ENCODE measurements at places on chromosomes 2 and 18. TPM values are rescaled to one million over a fixed set of nuclear protein-coding genes. Genes with fewer than 3 reads are reported as not detected.

- no peak overlapping the region for H3K4me3 ChIP-seq
- no peaks in the 10 kb centered on the region for H3K36me3 ChIP-seq
Observed at GRCh38 chr2:70499253-70499652, 54.4 kb downstream of the TGFA start.

Gene ICOS
- not detected for total RNA-seq

DNA sequence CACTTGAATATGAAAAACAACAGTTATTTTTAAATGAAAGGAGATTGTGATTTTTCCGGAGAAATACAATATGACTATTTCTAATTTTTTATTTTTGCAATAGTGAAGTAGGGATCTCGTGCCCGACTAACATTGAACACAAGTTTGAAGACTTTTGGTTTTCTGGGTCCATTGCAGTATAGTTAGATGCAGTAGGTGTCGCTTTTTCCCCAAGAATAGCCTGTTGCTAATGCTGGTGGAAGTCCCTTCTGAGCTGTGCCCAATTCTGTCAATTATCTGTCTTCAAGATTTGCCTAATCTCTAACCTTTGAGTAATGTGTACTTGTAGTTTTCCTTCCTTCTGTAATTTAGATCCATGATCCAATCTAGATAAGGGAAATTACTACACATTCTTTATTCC lies 36.5 kb downstream of the SEMA4F start:
- DNase-seq, result no peak
- peaks cover 8% of the 10 kb centered on the region for H3K4me1 ChIP-seq
- no peaks in the 10 kb centered on the region for H3K36me3 ChIP-seq
- no peak overlapping the region for H3K27ac ChIP-seq

DNA sequence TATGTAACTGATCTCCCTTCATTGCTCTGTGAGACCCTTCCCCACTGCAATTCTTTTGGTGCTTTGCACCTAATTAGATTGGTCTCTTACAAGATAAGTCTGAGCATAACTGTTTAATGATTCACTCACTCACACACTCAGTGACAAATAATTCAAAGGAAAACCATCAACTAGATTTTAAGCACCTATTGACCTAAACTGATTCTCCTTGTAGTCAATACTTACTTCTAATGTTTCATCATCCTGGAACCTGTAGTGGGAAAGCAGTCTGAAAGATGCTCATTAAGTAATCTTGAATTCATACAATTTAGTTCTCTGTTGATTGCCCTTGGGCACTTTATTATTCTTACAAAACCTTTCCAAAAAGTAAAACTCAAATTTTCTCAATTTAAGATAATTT lies 74.3 kb upstream of the COL5A2 start:
- no peak overlapping the region for H3K27ac ChIP-seq
- H3K27me3 ChIP-seq, result no peaks in the 10 kb centered on the region
- H3K4me3 ChIP-seq, result no peak overlapping the region

- no peak for DNase-seq
- no peaks in the 10 kb centered on the region for H3K36me3 ChIP-seq
- H3K4me1 ChIP-seq, result peaks cover 7% of the 10 kb centered on the region
- peaks cover 2% of the 10 kb centered on the region for H3K27me3 ChIP-seq
- no peak overlapping the region for H3K27ac ChIP-seq
Observed at GRCh38 chr2:120809151-120809550, 73.5 kb downstream of the GLI2 start.

DNA sequence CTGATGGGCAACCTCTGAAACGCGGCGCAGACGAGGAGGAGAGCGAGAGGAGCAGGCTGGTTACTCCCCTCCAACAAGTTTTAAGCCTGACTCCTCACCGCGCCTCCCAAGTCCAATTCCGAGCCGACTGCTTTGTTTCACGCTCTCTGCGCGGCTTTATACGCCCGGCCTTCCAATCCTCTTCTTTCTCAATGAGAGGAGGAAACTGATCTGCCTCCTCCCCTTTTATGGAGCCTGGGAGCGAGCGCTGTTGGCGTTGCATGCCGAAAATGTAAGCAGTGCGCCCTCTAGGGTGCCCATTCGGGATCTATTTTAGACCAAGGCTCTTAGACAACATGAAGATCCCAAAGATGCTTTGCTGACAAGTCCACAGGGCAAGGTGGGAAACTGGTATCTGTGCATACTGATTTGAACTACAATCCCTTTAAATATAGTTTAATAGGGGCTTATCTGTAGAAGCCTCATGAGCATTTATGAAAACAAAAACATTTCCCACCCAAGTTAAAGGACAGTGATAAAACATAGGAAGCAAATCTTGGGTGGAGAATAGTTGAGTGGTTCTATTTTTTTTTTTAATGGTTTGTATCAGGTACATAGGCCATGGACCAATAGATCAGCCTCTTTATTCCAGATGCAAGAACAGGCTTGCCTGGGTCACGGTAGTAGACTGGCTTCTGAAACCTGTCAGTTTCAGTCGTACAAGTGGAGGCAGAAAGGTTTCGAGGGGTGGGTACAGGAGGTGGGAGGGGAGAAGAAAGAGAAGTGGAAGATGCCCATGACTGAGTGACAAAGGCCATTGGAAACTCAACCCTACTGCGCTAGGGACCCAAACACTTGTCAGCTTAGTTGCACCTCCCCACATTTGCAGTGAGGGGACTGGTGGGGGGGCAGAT lies at the start of gene RND3:
TSS of gene RND3 (minus strand) at position 131 of the 893 bp plus-strand sequence. CDS start 250 bp downstream, outside the sequence.
- H3K4me3 ChIP-seq, result peak within 1 kb of the TSS; percentile 82
- peak; percentile 93 for DNase-seq
- peak within 1 kb of the TSS; percentile 83 for H3K27ac ChIP-seq
- no peaks in the 10 kb centered on the region for H3K27me3 ChIP-seq

GRCh38 chr2:109554758-109555157 lies 59.0 kb downstream of the SEPTIN10 start:
- no peaks in the 10 kb centered on the region for H3K4me1 ChIP-seq
- no peaks in the 10 kb centered on the region for H3K27me3 ChIP-seq
- DNase-seq, result no peak

Gene RNF125
- total RNA-seq, result 1.5 TPM

DNA sequence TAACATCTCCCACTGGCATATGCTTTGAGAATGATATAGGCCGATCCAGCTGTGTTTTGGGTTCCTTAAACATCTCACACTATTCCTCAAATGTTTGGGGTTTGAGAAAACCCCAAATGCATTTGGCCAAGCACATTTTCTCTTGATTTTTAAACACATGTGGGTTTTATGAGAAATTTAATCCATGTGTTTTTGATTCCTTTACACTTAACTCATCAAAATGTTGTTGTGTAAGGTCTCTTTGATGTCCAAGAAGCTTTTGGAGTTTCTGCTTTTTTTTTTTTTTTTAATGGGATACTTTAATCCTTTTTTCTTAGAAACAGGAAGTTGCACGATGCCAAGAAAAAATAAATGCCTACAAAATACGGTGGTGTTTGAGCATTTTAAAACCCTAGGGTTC lies 339.8 kb upstream of the TCF4 start:
- no peaks in the 10 kb centered on the region for H3K36me3 ChIP-seq
- H3K4me1 ChIP-seq, result no peaks in the 10 kb centered on the region
- no peak overlapping the region for H3K27ac ChIP-seq

Gene ONECUT2
- 0.04 TPM for total RNA-seq

Gene LYG2
- total RNA-seq, result not detected

Gene DCC
- not detected for total RNA-seq

DNA sequence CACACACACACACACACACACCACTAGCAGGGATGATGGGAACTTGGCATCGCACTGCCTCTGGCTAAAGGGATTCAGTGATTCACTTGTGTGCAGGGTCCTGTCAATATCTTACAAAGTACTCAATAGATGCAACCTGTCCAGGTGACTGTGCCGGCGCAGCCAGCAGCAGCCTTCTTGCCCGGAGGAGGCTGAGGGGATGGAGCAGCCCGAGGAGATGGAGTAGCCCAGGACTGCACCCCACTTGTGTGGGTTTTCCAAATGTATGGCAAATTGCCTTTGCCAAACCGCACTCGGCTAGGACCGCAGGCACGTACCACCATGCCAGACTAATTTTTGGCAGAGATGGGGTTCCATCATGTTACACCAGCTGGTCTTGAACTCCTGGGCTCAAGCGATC lies 31.1 kb downstream of the GBX2 start:
- no peaks in the 10 kb centered on the region for H3K4me1 ChIP-seq
- H3K27me3 ChIP-seq, result peaks cover 4% of the 10 kb centered on the region
- H3K27ac ChIP-seq, result no peak overlapping the region

GRCh38 chr2:205882806-205883425 lies 200.6 kb downstream of the NRP2 start:
- H3K27me3 ChIP-seq, result peaks cover 1% of the 10 kb centered on the region
- no peaks in the 10 kb centered on the region for H3K4me1 ChIP-seq
- no peak overlapping the region for H3K27ac ChIP-seq
- H3K4me3 ChIP-seq, result no peak overlapping the region

DNA sequence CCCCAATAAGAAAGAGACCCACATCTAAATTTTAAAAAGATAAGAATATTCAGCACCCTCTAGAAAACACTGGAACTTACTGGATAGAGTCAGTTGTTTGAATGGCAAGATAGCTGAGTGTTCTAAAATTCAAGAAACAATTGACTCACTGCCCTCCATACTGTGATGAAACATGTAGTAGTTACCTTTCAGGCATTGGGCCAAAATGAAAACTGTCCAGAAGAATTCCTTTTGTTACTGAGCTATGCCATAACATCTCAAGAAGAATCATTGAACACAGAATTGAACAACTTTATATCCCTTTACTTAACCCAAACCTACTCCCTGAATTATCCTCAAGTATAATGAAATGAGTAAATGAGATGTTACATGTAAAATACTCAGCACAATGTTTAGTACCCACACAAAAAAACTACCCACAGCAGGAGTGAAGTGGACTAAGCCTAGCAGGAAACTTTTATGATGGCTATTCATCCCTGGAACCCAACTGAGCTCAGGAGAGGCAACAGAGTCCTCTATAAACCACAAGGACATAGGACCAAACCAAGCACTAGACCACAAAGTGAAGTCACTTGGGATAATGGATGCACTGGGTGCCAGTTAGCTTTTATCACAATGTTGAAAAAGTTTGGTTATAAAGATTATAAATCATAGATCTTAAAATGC lies 32.7 kb downstream of the RBM43 start:
- no peak overlapping the region for H3K4me3 ChIP-seq
- no peak for DNase-seq
- no peaks in the 10 kb centered on the region for H3K36me3 ChIP-seq
- no peaks in the 10 kb centered on the region for H3K27me3 ChIP-seq
- no peak overlapping the region for H3K27ac ChIP-seq

Data from psoas muscle (tissue), 8 donors.